ENCODE measurements at places on chromosomes 5 and 9.

DNA sequence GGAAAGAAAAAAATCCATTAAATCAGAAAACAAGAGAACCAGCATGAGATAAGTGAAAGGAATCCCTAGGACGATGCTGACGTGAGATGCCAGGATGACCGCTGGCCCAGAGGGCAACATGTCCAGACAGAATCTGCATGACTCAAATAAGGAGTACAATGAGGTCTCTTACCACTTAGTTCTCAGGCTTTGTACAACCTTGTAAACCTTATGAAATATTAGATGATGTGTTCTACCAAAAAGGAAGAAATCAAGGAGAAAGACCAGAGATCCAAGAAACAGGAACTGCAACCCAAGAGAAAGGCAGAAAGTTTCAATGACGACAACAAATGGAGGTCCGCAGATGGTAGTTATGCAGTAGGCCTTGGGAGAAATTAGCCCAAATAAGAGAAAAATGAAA is 2.8 kb upstream of the GPR150 start:
- no peak for DNase-seq

DNA sequence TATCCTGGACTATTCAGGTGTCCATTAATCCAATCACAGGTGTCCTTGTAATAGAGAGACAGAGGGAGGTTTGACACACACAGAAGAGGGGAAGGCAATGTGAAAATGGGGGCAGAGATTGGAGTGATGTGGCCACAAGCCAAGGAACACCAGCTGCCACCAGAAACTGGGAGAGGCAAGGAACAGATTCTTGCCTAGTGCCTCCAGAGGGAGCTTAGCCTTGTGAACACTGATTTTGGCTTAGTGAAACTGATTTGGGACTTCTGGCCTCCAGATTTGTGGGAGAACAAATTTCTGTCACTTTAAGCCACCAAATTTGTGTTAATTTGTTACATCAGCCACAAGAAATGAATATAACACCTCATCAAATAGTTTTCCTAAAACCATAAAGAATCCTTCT is 416.2 kb downstream of the ENC1 start:
- no peak for DNase-seq

- DNase-seq: no peak
Measured at GRCh38 chr9:136558373-136558772, 12.5 kb upstream of the NOTCH1 start.

DNA sequence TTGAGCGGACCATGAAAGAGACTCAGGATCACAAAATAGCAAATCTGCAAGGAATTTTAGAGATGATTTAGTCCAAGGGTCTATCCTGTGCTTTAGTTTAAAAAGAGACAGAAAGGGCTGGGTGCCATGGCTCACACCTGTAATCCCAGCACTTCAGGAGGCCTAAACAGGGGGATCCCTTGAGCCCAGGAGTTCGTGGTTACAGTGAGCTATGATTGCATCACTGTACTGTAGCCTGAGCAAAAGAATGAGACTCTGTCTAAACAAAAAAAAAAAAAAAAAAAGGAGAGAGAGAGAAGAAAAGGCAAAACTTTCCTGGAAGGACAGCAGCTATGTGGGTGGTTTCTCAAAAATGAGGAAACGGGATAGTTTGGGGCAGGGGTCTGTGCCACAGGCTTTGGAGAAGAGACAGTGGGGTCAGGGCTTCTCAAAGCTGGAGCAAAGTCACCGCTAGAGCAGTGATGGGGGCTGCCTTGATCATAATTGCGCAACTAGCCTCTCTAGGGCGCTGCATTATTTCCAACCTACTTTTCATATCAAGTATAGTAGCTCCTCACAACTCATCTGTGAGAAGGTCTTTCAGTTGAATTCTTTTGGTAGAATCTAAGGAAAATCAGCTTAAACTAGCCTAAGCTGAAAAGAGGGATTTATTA is 8.5 kb upstream of the ANKH start:
- DNase-seq: no peak

DNA sequence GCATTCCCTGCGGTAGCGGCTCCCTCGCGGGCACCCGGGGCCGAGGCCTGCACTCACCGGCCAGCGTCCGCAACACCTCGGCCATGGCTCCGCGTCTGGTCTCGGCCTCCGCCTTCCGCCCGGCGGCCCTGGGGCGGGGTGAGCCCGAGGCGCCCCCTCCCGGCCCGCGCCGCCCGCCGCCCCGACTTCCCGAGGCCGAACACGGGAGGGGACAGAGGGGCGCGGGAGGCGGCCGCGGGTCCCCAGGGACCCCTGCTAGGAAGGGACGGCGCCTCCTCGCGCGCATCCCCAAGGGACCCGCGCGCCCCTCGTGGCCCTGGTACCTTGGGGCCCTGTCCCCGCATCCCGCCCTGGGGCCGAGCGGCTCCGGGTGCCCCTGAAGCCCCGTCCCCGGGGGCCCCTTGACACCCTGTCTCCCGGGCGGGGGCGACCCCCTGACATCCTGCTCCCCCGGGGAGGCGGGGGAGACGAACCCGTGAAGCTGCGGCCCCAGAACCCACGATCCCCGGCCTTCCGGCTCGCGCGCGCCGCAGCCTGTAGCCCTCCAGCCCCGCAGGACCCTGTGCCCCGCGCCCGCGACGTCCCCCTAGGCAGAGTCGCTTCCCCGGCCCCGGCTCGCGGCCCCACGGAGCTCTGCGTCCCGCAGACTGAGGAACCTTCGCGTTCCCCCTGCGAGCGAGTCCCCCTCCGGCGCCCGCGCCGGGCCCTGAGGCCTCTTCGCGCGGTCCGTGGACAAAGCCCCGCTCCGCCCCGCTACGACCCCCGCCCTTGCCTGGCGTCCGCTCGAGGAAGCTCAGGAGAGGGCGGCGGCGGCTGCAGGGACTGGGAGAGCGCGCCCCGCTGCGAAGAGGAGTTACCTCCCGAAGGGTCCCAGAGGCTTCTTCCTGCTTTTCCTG is at the start of gene ABO:
Gene ABO, minus strand, starts transcription at position 97 of the 896 bp plus-strand sequence.
- DNase-seq: no peak

DNA sequence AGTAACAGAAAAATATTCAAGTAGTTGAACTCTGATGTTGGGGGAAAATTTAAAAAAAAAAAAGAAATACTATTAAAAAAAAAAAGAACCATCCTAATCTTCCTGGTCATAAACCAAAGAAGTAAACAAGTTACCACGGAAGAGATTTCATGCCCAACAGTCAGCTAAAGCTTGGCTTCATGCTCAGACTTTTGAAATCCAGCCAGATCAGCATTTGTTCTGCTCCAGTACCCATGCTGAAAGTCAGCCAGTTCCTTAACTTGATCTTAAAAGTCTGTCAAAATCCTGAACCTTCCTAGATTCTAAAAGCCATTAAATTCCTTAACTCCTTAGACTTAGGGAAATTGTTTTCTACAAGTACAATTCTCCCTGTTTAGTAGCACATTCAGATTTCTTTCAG is 908.7 kb upstream of the CDH9 start:
- no peak for DNase-seq

DNA sequence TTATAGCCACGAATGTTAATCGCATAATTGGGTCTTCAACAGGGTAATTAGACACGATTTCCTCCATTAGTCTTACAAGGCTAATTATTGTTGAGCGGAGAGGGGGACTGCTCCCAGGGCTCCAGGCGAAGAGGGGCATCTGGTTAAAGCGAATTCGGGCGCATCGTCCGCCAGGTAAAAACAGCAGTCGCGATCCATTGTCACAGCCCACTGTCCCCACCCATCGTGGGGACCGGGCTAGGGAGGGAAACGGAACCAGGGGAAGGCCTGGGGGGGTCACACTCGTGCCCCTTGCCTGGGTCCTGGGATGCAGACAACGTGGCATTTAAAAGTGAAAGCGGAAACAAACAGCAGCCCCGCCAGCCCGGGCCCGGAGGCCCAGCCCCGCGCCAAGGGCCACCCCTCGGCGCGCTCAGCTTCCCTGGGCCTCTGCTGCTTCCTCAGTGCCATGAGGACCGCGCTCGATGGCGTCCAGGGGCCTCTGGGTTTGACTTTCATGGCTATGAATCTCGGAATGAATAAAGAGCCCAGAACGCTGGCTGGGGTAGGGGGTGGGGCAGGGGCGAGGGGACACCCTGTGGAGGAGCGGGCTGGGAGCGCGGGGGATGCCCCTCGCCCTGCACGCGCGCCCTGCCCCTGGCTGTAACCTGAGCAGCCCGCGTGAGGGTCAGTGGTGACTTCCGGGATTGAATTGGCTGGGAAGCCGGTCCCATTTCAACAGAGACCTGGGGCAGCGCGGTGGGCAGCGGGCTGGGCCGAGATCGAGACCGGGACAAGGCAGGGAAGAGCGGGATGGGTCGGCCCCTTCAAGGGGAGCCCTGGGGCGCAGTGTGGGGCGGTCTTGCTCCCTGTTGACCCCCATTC is 99.9 kb downstream of the GTF3C4 start:
- peak; percentile 32 for DNase-seq
